Hepatic stellate cell (primary cell): ENCODE measurements at places on chromosomes 5 and 9.

DNA sequence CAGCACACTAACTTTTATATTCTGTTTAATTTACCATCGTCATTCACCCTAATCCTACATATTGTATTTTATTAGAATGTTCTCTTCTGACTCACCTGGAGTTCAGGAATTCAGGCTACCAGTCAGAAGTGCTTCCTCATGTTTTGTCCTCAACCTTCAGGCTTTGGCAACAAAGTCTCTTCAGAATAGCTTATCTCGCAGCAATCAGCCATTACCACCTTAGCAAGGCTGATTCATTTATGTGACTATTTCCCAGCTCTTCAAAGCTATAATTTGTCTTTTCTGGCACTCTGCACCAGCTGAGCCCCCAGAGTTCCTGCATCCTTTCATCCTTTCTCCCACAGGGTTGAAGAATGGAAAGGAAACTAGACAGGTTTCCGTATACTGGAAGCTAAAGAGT, 365.5 kb upstream of the CDH18 start:
- DNase-seq, result no peak

- no peak for DNase-seq
These were observed 30.4 kb downstream of the GABBR2 start for GRCh38 chr9:98678244-98678842.

DNA sequence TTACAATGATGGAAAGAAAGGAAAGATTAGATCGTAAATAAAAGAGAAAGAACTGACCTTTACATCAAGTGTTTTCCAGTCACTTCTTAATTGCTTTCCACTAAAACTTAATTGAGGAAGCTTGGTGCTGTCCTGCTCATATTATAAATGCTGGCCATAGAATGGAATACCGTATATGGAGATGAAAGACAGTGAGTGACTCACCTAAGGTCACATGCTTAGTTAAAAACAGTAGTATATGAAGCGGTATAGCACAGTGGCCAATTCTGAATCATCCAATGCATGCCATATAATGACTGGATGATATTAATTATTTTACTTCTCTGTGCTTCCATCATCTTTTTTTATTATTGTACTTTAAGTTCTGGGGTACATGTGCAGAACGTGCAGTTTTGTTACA, 482.4 kb upstream of the SGCD start:
- no peak for DNase-seq

DNA sequence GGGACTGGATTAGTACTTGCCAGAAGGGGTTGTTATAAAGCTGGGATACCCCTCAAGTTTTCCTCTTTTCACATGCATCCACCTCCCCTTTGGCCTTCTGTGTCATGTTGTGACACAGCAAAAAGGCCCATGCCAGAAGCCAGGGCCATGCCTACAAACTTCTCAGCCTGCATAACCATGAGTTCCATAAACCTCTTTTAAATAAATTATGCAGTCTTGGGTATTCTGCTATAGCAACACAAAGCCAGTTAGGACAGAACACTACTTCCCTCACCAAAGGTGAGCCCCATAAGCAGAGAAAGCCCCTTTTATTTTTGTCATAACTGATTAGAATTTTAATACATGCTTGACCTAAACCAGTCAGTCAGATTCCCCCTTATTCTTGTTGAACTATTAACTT, 801.3 kb downstream of the DNAH5 start:
- DNase-seq, result no peak

GRCh38 chr9:80605129-80605528, 1033.4 kb downstream of the TLE4 start:
- peak; percentile 1 for DNase-seq

DNA sequence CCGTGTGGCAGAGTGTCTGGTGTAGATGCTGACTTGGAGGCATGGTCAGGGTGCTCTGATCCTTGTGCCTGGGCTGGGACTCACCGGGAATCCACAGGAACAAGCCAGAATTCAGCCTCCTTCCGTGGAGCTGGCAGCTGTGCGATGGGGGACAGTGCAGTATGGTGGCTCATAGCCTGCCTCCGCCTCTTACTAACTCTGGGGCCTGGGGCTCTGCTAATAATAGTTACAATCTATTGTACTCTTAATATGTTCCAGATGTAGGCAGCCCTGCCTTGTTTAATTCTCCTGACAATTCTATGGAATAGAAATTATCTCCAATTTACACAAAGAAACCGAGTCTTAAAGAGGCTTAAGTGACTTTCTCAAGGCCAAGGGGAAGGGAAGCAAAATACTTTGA, 77.6 kb downstream of the PCDH1 start:
- no peak for DNase-seq

DNA sequence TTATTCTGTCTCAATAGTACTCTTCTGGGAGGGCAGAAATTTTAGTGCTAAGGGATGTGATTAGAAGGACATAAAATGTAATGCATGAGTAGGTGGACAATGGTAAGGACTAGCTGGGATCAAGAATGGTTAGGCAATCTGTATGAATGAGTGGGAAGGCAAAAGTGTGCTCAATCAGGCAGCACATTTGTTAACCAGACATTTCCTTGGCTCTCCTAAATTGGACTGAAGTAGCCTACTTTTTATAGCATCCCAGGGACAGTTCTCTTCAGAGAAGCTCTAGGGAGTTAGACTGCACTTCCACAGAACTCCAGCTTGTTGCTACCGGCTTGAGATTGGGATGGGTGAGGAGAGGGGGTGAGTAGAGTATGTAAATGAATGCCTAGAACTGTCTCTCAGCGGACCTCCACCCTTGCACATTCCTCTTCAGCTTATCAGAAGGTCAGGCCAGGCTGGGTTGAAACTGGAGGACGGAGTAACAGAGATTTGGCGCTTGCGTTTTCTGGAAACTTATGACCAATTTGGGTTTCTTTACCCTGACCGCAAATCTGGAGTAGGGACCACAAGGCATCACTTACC, 19.0 kb upstream of the ARL14EPL start:
- DNase-seq, result no peak

DNA sequence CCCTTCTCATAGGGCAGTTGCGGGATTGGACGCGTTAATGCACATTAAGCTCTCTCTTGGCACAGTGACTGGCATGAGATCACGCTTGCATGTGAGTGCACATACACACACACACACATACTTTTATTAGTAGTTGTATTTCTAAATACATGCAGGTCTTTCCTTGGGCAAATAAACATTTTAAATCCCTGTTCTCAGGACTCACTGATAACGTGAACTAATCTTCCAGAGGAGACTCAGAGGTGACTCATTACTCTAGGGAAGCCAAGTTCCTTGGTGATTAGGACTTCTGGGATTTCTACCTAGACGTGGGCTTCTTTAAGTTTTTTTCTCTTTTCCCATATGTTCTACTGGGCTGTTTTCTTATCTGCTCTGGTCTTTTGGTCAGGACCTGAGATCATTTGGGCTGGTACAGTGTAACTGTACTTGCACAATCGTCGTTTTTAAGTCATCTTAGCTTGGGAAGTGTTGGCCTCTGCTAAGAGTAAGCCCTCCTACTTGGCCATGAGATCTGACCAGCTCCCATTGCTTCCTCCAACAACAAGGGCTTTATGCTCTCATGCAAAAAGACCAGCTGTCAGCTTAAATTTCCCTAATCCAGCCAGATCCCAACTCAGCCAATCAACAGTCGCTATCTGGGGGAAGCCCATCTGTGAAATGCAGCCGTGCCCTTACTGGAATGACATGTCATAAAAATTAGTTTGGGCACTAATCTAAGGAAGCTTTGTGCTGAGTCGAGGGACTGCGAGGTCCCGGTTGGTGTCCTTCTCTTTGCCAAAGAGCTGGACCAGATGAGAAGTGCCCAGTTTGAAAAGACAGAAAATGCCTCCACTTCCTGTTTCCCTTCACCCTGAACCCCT, 176.4 kb upstream of the ANKRD55 start:
- peak; percentile 81 for DNase-seq

DNA sequence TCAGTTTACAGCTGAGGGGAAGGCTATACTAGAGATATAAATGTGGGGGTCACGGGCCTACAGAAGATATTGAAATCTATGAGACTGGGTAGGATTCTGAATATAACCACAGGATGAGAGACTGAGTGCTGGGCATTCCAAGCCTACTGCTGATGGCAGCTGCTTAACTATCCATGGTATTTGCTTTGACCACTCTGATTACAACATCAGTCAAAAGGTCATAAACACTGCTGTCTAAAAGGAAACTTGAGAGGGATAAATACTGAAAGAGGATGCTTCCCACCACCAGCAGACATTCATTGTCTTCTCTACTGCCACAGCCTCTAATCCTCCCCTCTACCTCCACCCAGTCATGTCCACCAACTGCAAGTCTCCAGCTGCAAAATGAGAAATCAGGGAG, 3.8 kb downstream of the ZNF622 start:
- peak; percentile 37 for DNase-seq

GRCh38 chr9:114450833-114451706, 54.2 kb downstream of the WHRN start:
- no peak for DNase-seq

GRCh38 chr9:95012902-95013301, 286.4 kb downstream of the AOPEP start:
- no peak for DNase-seq

DNA sequence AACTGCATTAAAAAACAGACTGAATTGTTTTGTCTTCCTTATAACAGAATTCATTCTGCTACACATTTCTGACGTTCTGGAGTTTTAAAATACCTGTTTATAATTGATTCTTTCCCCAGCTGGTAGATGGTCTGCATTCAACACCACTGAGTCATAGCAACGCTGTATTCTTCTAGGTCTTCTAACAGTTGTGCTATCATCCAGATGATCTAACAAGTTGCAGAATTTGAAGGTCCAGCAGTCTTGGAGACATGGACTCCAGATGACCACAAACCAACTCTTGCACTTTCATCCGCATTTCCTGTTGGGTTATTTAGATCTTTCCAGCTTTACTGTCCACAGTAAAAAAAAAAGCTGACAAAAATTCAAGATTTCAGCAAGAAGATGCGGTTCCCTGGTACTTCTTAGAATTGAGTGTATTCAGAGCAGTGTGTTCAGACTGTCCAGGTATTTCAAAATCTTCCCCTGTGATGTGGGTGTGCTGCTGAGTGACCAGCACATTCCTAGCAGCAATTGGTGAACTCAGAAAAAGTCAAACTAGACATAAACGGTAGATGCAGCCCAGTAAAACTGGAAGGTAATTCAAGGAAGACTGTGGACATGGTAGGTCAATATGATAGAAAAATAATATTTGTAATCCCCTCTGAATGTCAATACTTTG, 50.2 kb downstream of the CSNK1A1 start:
- peak; percentile 50 for DNase-seq

DNA sequence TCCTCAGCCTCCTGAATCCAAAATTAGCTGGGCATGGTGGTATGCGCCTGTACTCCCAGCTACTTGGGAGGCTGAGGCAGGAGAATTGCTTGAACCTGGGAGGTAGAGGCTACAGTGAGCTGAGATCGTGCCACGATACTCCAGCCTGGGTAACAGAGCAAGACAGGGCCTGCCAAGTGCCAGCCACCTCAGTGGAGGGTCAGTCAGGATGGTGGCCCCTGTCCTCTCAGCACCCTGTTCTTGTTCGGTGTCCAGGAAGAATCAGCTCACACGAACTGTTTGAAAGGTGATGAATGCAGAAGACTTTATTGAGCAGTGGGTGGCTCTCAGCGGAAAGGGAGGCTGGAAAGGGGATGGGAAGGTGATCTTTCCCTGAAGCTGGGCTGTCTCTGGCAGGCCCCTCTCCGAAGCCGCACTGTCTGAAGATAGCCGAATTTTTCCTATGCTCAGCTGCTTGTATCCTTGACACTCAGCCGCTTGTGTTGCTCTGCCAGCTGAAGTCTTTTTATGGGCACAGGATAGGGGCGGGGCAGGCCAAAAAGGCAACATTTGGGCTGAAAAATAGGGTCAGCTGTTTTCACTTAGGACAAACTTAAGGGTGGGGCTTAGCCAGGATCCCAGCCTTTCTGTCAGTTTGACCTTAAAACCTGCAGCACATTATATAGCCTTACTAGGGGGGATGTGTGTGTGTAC, 50.9 kb downstream of the UBE2R2 start:
- DNase-seq, result no peak

DNA sequence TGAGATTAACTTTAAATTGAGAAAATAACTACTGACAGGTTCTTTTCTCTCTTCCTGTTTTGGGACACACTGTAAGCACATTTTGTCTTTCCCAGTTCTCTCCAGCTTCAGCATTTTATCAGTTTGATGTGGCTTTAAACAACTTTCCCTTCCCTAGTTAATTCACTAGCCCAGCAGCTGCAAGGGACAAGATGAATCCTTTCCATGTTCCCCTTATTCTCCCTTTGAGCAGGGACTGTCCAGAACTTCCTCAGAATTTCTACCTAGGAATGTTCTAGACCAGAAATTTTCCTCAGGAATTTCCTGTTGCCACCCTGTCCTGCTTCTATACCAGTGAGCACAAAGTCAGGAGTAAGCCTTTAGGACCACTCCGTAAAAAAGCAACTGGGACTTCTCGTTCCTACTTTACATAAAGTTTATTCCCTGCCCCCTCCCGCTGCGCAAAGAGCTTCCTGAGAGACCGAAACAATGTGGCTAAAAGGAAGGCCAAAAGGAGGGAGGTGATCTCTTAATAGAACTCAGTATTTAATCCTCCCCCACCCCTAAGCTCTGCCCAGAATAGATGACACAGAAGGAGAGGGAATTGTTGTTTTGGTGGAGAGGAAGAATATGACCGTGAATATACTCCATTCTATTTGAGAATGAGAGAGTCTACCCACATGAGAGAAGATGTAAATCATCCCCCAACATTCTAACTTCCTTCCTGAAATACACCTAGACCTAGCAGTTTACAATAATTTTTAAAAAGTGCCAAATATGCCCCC, 61.9 kb downstream of the GLIS3 start:
- DNase-seq, result no peak

DNA sequence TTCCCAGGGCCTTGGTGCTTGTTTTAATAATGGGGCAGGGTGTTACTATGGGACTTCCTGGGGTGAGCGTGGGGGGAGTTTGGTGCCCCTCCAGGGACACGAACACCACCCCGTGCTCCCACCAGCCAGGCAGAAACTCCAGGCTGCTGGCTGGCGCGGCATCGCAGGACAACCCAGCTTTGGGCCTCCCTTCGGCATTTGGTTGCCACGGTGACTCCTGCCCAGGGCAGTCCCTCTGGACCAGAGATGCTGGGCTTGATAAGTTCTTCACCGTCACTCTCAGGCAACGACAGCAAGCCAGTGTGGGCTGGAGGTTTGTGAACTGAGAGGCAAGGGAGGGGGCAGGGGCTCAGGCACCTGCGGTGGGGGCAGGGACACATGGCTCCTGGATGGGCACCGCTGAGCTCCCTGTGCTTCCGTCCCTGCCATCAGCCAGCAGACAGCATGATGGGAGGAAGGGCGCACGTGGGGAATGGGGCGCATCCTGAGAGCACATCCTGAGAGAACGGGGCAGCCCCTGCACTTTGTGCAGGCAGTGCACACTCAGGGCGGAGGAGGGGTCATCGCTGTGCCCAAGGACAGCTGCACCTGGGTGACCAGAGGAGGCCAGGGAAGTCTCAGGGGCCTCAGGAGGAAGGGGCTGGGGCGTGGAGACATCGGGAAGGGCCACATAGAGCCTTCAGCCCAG, 116.4 kb downstream of the RXRA start:
- peak; percentile 91 for DNase-seq

DNA sequence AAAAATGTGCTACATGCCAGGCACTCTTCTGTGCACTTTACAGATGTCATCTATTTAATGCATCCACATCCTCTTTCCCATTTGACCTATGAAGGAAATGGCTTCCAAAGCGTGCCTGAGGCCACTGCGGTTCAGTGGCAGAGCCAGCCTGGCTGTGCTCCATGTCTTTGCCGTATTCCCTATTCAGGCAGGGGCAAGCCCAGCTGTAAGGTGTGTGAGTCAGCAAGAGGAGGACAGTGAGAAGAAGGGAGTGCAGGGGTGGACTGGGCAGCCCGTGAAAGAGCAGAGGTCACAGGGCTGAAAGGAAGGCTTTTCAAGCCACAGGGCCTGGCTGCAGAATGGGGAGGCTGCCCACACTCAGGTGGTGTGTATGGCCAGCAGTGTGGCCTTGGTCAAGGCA, 91.7 kb downstream of the HRH2 start:
- DNase-seq, result no peak

GRCh38 chr9:136338511-136338910, 11.2 kb downstream of the GPSM1 start:
- DNase-seq, result no peak
